ENCODE measurements at places on chromosomes 1 and 21.

DNA sequence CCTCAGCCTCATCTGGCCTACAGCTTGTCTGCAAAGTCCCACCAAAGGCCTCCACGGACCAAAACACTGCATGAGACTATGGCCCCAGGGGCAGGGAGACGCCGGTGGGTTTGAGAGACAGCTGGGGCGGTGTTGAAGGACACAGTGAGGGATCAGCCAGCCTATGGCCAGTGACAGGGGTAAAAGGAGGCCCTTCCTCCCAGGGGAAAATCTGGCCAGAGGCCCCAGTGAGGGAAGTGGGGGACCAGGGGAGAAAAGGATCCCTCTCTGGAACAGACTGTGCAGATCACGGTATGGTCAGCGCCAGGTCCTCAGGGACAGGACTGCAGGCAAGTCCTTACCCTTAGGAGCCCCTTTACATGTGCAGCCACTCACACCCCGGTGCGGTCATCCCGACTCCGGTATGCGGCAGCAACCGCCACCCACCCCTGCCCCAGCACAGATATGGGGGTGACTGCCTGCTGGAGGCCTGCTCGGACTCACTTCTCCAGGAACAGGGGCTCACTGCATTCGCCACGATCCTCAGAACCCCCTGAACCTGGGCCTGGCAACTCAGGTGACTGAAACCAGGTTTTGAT is 1.3 kb downstream of the CERS2 start:
- DNase-seq: no peak

- no peak for DNase-seq
Observed at GRCh38 chr1:87986130-87986866, 657.6 kb downstream of the LMO4 start.

DNA sequence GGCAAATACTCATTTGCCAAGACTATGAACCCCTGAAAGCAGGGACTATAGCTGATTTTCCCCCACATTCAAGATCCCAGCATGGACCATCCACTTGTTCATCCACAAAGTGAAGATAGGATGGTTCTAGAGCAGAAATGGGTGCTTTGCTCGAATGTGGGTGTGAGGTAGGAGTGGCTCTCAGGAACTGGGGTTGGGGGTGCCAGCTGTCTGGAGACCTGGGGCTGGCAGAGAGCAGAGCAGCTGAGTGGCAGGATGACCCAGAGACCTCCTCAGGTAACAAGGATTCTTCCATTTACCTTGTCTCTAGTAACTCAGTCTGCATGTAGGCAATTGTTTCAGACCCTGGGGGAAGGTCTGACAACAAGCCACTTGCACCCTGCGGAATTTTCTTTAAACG is 6.0 kb downstream of the S100A9 start:
- no peak for DNase-seq

DNA sequence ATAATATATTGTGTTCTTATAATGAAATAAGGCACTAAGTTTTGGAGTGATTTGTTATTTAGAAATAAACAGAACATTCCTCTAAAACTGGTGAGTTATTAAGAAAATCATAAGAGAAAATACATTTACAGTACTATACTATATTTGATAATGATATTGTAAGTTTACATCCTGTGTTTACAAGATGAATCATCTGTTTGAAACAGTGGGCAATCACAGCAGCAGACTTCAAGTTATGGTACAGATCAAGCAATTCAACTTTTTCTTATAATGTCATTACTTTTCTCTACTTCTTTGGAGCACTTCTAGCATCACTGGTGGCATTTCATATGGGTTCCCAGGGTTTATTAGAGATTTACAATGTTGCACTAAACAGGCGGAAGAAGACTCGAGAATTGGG is 86.5 kb upstream of the BRINP3 start:
- no peak for DNase-seq

GRCh38 chr1:178541829-178542553 is 29.1 kb downstream of the TEX35 start:
- DNase-seq: no peak
